ENCODE measurements at places on chromosomes 4 and X.

DNA sequence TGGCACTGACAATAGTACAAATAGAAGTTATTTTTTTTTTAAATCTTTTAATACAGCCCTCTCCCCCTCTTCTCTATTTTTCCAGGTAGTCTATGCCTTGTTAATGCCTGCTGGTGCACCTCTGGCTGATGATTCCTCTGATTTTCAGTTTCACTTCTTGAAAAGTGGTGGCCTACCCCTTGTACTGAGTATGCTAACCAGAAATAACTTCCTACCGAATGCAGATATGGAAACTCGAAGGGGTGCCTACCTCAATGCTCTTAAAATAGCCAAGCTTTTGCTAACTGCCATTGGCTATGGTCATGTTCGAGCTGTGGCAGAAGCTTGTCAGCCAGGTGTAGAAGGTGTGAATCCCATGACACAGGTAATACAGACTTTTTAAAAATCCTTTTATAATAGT, 99.1 kb downstream of the USP9X start:
- no peak for DNase-seq

- DNase-seq, result no peak
Observed at GRCh38 chr4:145840162-145840768, 98.4 kb downstream of the ZNF827 start.

GRCh38 chr4:185290656-185291055, 81.3 kb downstream of the SNX25 start:
- DNase-seq, result no peak

GRCh38 chr4:174404677-174405076, 117.6 kb downstream of the HPGD start:
- DNase-seq, result no peak

- no peak for DNase-seq
Observed at GRCh38 chr4:128311659-128312403, 24.2 kb upstream of the PGRMC2 start.

DNA sequence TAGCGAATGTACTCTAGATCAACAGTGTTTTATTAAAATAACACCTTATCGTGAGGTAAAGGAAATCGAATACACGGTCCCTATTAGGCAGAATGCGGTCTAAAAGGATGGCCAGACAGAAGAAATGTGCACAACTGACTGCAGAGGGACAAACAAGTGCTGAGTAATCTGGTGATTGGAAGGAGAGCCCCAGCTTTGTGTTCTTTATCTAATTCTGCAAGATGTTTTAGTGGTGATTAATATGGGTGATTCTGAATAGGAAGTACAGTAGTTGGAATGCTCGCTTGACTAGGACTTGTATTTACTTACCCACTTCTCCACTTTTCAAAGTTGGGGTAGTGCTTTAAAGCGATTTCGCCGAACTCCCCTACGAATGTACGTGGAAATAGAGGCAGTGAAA, 1.2 kb downstream of the WDR44 start:
- no peak for DNase-seq

DNA sequence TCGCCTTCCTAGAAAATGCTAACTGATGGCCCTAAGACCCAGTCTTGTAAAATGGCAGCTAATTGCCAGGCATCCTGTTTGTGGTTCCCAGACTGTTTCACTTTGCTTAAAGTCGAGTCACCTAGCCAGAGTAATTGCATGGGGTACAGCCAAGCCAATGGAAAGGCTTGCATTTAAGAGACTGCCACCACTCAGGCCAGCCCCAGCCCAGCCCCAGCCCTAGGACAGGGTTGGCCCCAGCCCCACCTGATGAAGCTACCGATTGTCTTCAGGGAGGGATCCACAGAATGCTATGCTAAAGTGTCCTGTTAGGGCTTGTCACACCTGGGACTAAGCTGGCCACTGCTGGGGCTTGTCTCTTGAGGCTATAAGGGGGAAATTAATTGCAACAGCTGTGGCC, 194.6 kb upstream of the KLF3 start:
- DNase-seq, result no peak

DNA sequence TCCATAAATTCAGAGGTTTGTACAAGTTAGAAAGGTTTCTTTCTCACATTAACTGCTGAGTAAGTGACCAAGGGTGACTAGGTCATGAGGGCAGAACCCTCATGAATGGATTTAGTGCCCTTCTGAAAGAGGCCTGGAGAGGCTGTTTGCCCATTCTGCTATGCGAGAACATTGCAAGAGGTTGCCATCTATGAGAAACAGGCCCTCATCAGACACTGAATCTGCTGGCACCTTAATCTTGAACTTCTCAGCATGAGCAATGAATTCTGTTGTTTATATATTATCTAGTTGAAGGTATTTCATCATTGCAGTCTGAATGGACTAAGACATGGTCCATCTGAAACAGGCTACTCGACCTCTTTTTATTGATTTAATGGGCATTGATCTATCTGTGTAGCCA, 96.2 kb upstream of the GPRIN3 start:
- DNase-seq, result no peak

GRCh38 chrX:71162981-71163380, 18.3 kb downstream of the NLGN3 start:
- DNase-seq, result no peak

GRCh38 chr4:183098019-183098722, 886 bp upstream of the WWC2 start:
- DNase-seq, result peak; percentile 24

- no peak for DNase-seq
Observed at GRCh38 chr4:153663667-153664066, 20.4 kb upstream of the TLR2 start.

GRCh38 chr4:38185406-38186144, 225.4 kb downstream of the PTTG2 start:
- no peak for DNase-seq

DNA sequence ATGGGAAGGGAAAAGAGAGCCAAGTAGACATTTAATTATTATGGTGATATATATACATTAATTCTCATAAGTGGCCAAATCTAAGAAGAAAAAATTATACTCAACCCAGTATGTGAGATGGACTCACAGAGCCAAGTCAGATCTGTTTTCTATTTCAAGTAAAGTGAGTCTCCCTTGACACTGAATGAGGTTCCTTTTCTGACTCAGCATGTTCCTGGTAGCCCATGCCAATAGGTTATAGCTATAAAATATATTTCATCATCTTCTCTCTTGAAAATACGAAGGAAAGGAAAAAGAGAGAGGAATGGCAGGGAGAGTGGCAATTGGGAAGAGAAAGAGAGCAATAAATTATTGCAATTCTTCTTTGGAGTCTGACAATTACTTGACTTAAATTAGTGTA, 68.8 kb upstream of the GRIA2 start:
- no peak for DNase-seq

DNA sequence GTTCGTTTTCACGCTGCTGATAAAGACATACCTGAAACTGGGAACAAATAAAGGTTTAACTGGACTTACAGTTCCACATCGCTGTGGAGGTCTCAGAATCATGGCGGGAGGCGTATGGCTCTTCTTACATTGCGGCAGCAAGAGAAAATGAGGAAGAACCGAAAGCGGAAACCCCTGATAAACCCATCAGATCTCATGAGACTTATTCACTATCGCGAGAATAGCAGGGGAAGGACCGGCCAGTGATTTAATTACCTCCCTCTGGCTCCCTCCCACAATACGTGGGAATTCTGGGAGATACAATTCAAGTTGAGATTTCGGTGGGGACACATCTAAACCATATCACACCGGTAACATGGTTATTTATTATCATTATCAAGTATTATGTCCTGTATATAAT, 2204.5 kb downstream of the ARAP2 start:
- DNase-seq, result no peak

GRCh38 chr4:3819210-3819919, 53.2 kb downstream of the ADRA2C start:
- DNase-seq, result no peak

DNA sequence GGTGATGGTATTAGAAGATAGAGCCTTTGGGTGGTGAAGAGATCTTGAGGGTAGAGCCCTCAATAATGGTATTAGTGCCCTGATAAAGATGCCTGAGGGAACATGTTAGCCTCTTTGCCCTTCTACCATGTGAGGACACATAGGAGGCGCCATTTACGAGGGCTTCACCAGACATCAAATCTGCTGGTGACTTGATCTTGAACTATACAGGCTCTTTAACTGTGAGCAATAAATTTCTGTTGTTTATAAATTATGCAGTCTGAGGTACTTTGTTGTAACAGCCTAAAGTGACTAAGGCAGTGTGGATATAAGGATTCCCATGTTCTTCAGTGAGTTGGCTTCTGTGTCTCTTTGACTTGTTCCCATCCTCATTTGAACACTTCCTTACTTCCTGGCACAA, 11.8 kb downstream of the MOB1B start:
- no peak for DNase-seq

DNA sequence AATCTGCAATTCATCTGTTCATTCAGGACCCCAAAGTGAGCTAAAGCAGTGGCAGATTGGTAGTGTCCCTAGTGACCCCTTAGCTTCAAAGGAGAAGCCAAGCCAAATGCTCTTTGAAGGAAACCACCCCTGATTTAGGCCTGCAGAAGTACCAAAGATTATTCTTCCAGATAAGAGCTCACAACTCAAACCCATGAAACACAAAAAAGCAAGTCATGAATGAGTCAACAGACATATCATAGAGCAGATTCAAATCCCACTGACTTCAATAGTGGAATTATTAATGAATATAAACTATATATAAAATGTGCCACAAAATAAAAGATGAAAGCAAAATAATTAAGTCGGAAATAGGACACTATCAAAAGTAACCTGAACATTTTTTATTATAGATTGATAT, 197.6 kb downstream of the SCFD2 start:
- DNase-seq, result no peak

DNA sequence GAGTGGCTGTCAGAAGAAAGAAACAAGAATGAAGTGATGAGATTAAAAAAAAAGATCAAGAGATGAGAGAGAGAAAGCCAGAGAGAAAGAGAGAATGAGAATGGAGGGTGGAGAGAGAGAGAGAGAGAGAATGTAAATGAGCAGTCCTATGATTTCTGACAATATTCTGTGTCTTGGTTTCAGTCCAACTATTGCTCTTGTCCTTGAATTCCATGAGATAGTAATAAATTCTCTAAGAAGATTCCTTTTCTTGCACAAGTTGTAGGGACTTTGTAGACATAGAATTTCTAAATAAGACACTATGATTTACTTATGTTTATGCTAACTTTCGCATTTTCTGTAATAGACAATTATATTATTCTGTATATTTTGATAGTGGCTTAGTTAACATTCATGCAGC, 149.6 kb upstream of the CTSO start:
- DNase-seq, result no peak

DNA sequence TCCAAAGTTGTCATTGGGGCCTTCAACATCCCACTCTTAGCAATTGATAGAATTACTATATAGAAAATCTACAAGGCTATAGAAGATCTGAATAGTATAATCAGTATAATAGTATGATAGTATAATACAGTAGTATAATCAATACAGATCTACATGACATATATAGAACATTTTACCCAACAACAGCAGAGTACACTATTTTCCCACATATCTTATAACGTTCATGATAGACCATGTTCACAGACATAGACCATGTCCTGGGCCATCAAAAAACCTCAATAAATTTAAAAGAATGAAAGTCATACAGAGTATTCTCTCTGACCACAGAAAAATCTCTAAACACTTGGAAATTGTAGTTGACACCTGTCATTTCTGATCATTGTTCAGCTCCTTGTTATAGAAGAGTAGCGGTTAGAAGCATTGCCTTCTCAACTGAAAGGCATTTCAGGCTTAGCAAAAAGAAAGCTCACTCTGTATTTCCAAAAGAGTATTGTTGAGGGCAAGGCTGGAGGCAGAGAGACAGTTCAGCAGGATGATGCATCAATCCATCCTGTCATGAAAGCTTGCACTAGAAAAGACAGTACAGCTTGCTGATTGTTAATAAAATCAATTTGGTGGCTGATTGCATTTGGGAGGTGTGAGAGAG, 38.8 kb upstream of the ARMCX5 start:
- DNase-seq, result no peak

DNA sequence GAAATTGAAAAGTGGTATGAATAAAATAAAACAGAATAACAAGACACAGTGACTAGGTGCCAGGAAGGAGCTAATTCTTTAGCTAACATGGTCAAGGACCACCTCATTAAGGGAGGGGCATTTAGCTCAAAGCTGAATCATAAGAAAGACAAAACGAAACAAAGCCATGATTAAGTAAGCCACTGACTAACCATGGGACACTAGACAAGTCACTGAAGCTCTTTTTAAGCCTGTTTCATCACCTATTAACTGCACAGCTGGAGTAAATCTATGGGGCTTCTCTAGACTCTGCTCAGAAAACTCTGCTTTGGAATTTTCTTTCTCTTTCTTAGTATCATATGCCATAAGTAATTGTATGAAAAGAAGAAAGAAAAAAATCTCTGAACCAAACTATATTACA, 49.8 kb upstream of the C1QTNF7 start:
- DNase-seq, result no peak

DNA sequence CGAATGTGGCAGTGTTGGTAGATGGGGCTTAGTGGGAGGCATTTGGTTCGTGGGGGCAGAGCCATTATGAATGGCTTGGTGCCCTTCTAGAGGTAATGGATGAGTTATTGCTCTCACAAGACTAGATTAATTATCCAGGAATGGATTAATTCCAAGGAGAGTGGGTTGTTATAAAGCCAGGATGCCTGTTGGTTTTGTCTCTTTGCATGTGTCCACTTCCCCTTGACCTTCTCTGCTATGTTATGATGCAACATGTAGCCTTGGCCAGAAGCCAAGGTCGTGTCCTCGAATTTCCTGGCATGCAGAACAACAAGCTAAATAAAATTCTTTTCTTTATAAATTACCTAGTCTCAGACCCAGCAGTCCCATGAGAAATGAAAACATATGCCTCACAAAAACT, 111.2 kb upstream of the PLS3 start:
- no peak for DNase-seq

GRCh38 chr4:37535872-37536271, 150.3 kb downstream of the RELL1 start:
- DNase-seq, result no peak

GRCh38 chr4:156781852-156782251, 189.7 kb downstream of the PDGFC start:
- no peak for DNase-seq

DNA sequence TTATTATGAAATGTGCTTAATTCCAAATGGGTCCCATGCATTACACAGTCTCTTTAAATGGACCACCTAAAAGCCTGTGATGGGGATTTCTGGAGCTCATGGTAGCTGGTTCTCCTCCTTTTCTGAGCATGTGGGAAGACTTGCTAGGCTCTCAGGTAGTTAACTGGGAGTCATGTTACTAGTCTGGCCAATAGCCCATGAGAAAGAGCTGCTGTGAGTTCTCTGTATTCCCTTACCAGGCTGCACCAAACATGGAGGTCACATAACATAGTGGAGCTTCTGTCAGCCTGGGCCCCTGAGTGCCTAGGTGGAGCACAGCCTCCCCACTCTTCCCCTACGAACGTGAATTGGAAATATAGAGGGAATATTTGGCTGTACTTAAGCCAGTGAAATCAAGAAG, 198.4 kb downstream of the MAML3 start:
- no peak for DNase-seq

GRCh38 chr4:121789960-121790829, 10.9 kb upstream of the EXOSC9 start:
- DNase-seq, result no peak

GRCh38 chrX:23659339-23659738, 8.0 kb upstream of the PRDX4 start:
- DNase-seq, result no peak
